ENCODE measurements at places on chromosomes 3 and 15.
A peak's percentile ranks its signal among the peaks of the same experiment; 100 is the strongest.

DNA sequence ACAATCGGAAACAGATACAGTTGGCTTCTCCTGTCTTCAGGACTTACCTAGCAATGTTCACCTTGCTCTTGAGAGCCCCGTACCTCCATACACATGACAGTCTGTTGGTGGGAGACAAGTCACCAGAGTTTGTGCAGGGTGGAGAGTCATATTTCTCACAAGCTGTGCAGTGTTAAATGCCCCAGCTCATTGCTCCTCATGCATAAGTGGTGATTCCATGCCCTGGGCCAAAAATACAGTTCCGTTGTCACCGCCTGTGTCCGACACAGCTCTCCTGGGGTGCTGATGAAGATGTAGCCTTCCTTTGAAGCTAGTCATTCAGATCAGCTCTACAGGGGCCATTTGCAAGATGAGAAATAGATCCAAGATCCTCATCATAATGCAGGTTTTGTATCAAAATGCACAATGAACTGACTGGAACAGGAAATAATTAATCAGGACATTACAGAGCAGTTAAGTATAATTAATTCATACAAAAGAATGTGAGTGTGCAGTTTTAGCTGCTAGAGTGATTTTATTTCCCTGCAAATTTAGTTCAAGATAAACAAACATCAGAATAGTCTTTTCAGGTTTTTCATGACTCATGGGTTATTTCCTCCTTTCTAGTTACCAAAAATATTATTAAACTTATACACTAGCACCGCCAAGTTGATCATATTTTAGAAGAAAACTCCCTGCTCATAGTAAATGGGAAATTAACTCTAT lies 66.5 kb downstream of the CD47 start:
- DNase-seq, result no peak

- no peak for DNase-seq
Measured at GRCh38 chr15:67543348-67543718, 830 bp downstream of the MAP2K5 start.

DNA sequence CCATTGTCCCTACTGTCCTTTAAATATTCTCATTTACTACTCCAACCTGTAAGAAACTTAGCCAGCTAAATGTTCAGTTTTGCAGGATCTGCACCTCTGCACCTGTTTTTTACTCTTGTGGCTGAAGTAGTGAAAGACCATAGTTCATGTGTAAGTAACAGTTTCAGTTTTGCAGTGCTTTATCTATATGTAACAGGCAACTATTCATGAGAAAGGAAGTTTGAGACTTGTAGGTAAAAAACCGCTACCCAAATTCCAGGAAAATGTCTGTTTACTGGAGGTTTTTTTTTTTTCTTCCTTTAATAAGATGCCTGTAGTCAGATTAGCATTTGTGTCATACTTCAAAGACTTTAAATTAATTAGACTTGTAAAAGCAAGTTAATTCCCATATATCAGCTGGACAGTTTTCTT lies 25.4 kb upstream of the MBNL1 start:
- no peak for DNase-seq

DNA sequence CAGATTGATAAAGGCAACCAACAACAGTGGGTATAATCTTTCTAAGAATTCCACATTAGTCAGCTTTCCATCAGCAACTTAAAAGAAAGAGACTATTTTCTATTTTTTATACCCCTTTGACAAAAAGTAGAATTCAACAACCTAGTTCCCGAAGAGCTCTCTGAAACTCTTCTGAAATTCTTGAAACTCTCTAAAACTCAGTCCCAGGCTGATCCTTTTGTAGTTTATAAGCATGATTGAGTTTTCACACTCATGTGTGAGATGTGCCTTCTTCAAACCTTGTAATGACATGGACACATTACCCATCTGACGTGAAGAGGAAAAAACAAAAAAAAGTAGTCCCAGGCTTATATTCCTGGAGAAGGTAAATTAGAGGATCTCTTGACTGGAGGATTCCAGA lies 31.4 kb downstream of the RAF1 start:
- no peak for DNase-seq

DNA sequence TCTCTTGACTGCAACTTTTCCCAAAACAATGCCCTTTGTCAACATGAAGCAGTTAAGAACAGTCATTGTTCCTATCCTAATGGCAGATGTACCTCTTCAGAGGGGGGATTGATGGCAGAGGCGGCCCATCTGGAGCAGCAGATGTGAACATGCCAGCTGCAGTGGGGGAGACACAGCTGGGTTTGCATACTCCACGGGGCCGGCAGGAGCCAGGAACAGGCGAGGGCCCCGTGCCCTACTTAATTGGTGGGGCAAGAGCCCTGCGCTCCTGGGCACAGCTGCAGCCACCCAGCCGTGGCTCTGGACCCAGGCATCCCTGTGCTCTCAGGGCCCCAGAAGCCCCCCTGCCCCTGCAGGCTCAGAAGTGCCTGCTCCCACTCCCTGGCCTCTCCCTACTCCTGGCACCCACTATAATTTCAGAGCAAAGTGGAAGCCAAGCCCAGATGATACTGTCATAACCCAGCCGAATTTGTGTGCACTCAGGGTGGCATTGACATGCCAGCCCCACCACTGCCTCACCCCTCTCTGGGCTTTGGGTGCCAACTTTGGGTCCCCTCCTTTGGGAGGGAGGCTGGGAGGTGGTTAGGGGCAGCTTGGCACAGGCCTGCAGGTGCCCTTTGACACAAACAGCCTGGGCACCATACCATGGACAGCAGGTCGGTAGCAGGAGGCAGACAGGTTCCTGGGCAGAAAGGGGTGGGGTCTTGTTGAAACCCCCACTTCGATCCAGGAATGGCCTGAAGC lies 34.6 kb downstream of the ROPN1B start:
- no peak for DNase-seq

DNA sequence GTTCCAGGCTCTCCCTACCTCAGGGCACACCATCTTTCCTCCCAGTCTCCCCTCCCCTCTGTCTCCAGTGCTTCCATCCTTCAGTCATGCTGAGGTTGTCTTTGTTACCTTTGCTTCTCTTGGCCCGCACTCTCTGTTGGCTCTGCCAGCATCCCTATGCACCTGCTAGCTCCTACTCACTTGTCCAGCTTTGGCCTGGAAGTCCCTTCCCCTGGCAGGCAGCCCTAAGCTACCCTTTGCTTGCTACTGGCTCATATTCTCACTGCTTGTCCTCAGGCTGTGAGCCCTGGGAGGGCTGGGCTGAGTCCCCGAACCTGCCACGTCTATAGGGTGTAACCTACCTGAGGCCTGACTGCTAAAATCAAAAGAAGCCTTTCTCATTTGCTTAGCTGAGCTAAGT lies 122.7 kb downstream of the PGPEP1L start:
- DNase-seq, result no peak

DNA sequence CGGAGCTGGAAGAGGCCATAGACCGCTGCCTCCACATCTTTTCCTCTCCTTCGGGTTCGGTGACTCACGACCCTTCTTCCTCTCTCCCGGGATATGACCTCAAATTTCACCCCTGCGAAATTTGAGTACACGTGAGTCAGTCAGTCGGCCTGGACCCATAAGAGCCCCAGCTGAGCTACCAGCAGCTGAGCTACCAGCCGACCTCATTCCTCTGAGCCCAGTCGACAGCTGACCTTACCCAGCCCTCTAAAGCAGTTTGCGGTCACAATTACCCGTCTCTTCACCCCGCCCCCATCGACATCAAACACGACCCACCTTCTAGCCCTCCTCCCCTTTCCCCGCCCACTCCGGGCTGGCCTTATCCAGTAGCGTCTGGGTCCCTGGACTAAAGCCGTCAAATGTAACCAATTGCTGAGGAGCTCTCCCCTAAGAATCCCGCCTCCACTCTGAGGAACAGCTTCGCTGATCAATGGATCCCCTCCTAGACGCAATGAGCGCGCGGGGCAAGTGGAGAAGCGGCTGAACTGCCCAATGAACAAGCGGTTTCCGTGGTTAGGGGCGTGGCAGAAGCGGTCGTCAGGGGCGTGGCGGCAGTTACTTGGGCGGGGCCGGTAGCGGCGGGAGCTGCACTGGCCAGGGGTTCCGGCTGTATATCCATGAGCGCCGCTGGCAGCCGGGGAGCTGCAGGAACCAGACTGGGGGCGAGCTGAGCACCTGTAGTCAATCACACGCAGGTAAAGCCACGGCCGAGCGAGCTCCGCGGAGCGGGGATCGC lies at the start of gene ABHD2:
Gene ABHD2 (plus strand): TSS at position 627 of the 775 bp plus-strand sequence. CDS start 27,872 bp downstream, outside the sequence.
- peak; percentile 100 for DNase-seq

DNA sequence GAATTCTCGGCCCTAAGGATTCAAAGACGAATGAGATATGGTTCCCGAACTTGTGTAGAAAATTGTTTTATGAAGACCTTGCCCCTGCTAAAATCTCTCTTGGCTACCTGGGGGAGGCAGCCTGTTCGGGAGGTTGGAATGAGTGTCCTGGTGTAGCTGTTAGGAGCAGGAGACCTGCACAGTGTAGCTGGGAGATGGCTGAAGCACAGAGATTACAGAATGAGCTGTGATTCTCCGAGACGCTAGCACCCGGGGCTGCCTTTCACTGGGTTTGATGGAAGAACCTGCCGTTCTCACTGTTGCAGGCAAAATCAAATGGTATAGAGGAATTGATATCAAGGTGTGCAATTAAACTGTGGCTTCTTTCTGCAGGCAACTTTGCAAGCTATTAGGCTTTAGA lies 68.0 kb downstream of the TRAK1 start:
- DNase-seq, result no peak

DNA sequence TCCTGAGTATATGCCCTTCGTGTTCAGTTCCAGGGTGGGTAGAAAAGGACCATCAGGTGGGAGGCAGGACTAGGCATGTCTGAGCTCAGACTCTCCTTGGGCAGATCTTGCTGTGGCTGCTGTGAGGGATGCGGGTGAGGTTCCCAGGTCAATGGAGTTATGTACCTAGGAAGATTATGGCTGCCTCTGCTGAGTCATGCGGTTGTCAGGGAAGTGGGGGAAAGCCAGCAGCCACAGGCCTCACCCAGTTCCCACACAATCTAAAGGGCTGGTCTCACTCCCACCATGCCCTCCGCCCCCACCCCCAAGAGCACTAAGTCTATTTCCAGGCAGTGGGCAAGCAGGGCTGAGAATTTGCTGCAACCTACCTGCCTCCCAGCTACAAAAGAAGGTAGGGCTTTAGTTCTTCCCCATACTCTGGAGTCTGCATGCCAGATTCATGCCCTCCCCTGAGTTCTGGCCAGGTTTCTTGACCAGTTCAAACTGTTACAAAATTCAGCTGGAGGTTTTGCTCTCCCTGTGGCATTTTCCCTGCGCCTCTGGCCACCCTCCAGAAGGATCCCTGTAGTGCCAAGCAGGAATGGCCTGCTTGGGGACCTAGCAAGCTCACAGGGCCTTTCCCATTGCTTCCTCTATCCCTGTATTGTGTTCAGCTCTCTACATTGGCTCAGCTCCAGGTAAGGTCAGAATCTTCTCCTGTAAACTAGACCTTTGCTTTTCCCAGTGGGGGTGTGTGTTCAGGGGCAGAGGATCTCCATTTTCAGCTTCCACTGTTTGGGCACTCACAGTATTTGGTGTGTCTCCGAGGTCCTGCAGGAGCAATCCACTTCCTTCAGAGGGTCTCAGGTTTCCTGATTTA lies 12.7 kb upstream of the TMCO5A start:
- no peak for DNase-seq

- DNase-seq, result no peak
Measured at GRCh38 chr15:83129791-83130190, 22.3 kb downstream of the TM6SF1 start.

DNA sequence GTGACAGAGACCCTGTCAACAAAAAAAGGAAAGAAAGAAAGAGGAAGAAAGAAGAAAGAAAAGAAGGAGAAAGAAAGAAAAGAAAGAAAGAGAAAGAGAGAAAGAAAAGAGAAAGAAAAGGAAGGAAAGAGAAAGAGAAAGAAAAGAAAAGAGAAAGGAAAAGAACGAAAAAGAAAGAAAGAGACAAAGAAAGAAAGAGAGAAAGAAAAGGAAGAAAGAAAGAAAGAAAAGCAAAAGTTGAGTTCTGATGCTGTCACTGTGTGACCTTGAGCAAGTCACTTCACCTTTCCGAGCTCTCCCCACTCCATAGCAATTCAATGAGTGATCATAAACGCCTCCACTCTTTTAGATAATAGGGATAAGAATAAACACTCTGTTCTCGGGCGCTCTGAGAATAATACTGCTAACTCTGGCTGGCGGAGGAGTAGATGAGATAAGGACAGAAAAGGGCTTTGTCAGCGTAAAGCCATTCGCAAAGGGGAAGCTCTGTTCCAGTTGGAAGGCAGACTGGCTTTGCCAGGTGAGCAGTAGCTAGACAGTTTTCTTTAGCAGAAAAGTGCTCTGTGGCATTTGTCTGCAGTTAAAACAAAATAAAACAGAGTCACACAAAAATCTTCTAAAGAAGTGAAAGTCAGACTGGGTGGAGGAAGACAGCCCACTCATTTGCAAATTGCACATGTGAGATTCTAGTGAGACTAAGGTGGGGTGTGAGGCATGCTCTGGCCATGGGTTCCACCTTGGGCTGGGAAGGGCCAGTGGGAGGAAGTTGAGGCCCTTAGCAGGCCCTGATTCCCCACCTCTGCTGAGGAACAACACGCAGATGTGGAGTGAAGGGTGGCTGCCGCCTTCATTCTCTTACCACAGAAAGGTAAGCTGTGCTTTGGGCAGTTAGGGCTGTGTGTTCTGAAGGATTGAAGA lies 9.6 kb upstream of the FLNB start:
- DNase-seq, result peak; percentile 10

GRCh38 chr3:50430191-50430590 lies 70.9 kb upstream of the TMEM115 start:
- no peak for DNase-seq

- DNase-seq, result no peak
Measured at GRCh38 chr15:71323584-71323983, 208.3 kb downstream of the THSD4 start.

GRCh38 chr3:109161487-109162123 lies 25.1 kb downstream of the C3orf85 start:
- DNase-seq, result no peak

- peak; percentile 76 for DNase-seq
Measured at GRCh38 chr3:195849322-195850074, 37.8 kb upstream of the MUC4 start.

DNA sequence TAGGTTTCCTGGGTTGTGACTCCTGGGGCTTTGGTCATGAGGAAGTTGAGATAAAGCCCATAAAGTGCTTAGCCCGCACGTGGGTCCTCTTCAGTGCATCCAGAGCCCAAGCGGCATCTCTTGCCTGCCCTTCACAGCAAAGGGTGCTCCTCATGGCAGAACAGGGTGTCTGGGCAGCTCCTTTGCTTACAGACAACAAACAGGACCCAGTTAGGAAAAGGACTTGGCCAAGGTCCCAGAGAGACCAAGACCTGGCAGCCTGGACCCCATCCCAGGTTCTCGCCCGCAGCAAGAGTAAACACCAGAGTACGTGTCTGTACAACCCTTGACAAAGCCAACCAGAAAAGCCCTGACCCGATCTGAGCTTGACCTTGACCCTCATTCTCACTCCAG lies 27.0 kb downstream of the ALS2CL start:
- DNase-seq, result no peak

DNA sequence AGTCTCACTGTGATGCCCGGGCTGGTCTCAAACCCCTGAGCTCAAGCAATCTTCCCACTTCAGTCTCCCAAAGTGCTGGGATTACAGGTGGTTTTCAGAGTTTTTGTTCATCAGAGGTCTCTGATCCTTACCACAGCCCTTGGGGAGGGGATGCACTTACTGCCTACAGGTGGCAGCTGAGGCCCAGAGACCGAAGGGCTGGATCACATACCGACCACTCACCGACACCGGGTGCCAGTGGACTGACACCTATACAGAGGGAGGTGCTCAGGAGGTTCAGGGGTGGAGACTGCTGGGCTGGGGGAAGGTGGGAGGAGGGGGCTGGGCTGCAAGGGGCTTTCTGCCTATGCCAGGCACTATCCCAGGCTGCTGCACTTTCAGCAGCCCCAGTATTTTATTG lies 19.5 kb downstream of the DUSP7 start:
- no peak for DNase-seq

Data from BE2C (cell line).